ENCODE measurements at places on chromosomes 1 and 21.

DNA sequence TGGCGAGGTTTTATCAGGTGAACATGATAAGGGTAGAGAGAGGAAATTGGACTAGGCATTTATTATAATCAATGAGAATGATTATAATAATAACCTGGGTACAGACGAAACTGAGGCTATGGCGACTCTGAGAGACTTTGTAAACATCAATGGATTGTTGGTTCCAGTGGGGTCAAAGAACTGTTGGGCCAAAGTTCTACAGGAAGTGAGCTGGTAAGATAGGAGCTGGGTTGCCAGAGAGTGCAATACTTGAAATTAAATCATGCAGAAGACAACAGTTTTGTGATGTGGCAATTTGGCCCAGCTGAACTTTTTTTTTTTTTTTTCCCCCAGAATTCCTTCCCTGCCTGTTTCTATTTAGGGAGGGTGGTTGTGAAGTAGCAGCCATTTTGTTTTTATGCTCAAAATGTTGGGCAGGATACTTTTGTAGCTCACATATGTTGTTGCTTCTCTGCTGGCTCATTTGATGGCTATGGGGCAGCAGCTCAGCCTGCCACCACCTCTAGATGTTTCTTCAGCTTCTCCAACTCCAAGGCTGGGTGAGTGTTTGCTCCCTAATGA, 286.5 kb upstream of the B3GALT2 start:
- no peak for DNase-seq

GRCh38 chr21:32717851-32718316, 9.9 kb downstream of the SYNJ1 start:
- DNase-seq = no peak

GRCh38 chr1:109925159-109925990, 14.7 kb downstream of the CSF1 start:
- no peak for DNase-seq

DNA sequence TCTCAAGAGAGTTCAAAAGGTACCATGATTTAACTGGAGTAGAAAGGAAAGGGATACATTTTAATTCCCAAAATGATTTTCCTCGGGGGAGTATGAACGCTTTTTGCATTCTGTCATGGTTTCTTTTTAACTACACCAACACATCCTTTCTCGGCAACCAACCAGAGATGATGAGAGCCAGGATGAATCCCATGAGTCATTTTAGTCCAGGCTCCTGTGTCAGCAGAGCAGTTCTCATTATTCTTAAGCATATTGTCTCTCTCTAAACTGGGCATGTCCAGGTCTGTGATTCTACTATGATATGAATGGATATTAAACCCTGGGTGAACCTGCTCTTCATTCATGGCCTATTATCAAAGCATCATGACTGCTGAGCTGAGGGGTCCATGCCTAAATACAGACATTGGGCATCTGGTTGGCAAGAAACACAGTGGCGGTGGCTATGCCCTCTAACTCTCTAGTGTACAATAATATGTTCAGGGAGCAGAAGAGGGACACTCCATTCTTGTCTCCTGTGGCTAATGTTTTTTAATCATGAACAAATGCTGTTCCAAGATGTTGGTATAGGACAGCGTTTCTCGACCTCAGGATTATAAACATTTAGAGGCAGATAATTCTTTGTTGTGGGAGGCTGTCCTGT, 124.3 kb upstream of the ESRRG start:
- no peak for DNase-seq
